Esophagus squamous epithelium (tissue), 5 donors: ENCODE measurements at places on chromosomes 3 and 15.

GRCh38 chr15:64720188-64720587 lies 55.2 kb downstream of the RBPMS2 start:
- no peaks in the 10 kb centered on the region for H3K4me1 ChIP-seq
- DNase-seq, result no peak
- no peak overlapping the region for H3K27ac ChIP-seq
- H3K27me3 ChIP-seq, result no peaks in the 10 kb centered on the region

DNA sequence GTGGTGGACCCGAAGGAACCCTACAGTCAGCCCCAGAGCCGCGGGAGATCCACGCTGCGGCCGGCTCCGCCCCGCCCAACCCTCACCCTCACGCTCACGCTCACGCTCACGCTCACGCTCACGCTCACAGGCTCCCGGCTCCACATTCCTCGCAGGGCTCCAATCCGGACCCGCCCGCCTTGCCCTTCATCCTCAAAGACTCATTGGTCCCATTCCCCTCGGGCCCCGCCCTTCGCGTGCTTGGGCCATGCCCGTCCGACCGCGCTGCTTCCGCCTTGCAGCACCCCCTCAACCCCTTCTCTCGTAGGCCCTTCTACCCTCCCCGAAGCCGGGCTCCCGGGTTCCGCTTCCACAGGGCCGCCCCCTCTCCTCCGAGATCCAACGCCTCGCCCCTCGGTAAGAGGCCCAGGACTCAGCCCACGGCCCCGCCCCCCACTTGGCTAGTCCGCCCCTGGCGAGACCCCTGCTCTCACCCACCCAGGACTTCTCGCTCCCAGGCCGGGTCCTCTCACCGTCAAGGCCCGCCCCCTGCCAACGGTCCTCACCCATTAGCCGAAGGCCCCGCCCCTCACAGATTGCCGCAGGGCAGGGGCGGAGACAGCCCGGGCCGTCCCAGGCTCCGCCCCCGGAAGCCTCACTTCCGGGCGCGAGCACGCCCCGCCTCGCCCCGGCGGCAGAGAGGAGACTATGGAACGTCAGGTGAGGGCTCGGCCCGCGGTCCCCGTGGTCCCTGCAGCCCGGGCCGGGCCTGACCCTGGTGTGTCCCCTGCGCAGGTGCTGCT lies at the start of gene APEH:
Gene APEH, plus strand, starts transcription at position 637 of the 782 bp plus-strand sequence. Its CDS starts 51 bp downstream, at position 688.
- no peaks in the 10 kb centered on the region for H3K27me3 ChIP-seq
- peaks cover 35% of the 10 kb centered on the region for H3K36me3 ChIP-seq
- H3K27ac ChIP-seq, result peak within 1 kb of the TSS; percentile 97

DNA sequence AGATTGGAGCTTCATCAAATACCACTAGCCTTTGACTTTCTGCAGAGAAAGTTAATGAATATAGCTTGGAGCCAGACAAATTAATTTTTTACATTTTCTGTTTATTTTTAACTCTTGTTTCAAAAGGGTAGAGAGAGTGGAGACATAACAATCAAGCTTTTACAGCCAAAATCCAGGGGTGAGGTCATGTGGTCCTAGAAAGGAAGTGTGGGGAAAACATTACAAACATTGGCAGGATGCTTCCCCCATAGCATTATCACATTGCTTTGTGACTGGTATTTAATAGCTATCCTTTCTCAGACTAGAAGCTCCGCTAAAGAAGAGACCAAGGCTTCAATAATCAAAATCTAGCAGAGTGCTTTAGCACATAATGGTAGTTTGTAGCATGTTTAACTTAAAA lies 46.4 kb upstream of the PHLDB2 start:
- DNase-seq, result no peak
- no peak overlapping the region for H3K4me3 ChIP-seq
- H3K27me3 ChIP-seq, result no peaks in the 10 kb centered on the region

DNA sequence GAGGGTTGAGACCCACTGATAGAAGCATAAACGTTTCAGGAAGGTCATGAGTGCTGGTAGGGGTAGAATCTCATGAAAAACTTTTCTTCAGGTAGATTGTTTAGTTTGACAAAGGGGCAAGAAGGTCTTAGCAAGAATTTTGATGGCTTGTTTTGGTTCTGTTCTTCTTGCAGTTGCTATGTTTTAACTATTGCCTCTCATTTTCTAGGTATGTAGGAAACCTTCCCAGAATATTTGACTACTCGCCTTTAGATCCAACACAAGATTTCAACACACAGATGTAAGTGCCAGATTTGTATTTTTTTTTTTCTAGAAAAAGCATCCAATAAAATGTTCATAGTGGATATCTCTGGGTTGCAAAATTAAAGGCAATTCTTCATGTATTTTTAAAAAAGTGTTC lies 77.1 kb downstream of the USP13 start:
- no peak overlapping the region for H3K4me3 ChIP-seq
- no peak for DNase-seq
- no peaks in the 10 kb centered on the region for H3K27me3 ChIP-seq
- no peak overlapping the region for H3K27ac ChIP-seq
- no peaks in the 10 kb centered on the region for H3K36me3 ChIP-seq

- H3K4me3 ChIP-seq, result no peak overlapping the region
- no peaks in the 10 kb centered on the region for H3K4me1 ChIP-seq
- H3K27me3 ChIP-seq, result no peaks in the 10 kb centered on the region
- no peak for DNase-seq
These were observed 84.6 kb downstream of the ANO10 start for GRCh38 chr3:43537225-43537624.

DNA sequence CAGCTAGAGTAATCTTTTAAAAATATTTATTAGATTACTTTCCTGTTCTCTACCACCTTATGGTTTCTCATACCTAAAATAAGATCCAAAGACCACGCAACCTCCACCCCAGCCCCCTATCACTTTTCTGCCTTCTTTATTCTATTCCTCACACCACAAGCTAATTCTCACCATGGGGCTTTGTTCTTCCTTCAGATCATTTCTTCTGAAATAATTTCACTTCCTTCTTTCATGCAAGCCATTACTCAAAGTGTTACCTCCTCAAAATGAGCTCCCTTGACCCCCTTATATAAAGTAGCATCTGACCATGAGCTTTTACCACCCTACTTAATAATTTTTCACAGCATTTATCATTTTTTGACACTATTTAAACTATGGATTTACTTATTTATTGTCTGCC lies 233.2 kb upstream of the TMCO5A start:
- H3K36me3 ChIP-seq, result no peaks in the 10 kb centered on the region
- H3K4me3 ChIP-seq, result no peak overlapping the region
- H3K27ac ChIP-seq, result no peak overlapping the region
- no peak for DNase-seq
- no peaks in the 10 kb centered on the region for H3K4me1 ChIP-seq
- H3K27me3 ChIP-seq, result no peaks in the 10 kb centered on the region

- no peaks in the 10 kb centered on the region for H3K27me3 ChIP-seq
- no peak for DNase-seq
- H3K27ac ChIP-seq, result no peak overlapping the region
- H3K4me1 ChIP-seq, result no peaks in the 10 kb centered on the region
- H3K36me3 ChIP-seq, result no peaks in the 10 kb centered on the region
- H3K4me3 ChIP-seq, result no peak overlapping the region
These were observed 384.4 kb downstream of the RSL24D1 start for GRCh38 chr15:54812383-54812782.

GRCh38 chr3:72255191-72255590 lies 470.2 kb upstream of the PROK2 start:
- H3K4me3 ChIP-seq, result no peak overlapping the region
- no peaks in the 10 kb centered on the region for H3K36me3 ChIP-seq
- H3K4me1 ChIP-seq, result peaks cover 21% of the 10 kb centered on the region
- peaks cover 30% of the 10 kb centered on the region for H3K27me3 ChIP-seq
